ENCODE measurements at places on chromosomes 3 and 15.

DNA sequence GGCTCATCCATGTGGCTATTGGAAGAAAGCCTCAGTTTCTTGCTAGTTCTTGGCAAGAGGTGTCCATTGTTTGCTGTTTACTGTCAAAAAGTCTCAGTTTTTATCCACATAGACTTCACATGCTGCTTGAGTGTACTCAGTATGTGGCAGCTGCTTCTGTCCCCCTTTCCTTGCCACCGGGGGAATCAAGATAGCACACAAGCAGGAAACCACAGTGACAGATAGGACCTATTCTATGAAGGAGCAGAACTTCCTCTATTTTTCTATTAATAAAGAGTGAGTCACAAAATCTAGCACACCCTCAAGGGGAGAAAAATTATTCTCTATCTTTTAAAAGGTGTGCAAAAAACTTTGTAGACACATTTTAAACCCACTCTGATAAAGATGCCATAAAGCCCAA is 121.4 kb upstream of the GMNC start:
- DNase-seq = no peak

GRCh38 chr3:19738846-19739245 is 195.2 kb downstream of the EFHB start:
- no peak for DNase-seq

GRCh38 chr15:88627463-88627862 is 6.3 kb downstream of the AEN start:
- DNase-seq = no peak

GRCh38 chr3:43346978-43347749 is 60.8 kb downstream of the SNRK start:
- peak; percentile 38 for DNase-seq

DNA sequence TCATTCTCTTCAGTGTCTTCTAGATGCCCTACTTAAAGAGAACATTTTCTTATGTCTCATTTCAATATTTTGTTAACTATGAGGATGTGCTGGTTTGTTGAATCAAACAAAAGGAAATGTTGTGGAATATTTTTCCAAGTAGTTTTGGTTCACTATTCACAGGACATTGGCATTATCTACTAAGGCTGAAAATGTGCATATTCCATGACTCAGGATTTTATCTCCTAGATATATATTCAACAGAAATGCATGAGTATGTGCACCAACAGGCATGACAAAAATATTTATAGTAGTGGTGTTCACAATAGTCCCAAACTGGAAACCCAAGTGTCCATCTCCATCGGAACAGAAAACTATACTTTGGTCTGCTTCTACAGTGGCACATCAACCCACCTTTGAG is 16.7 kb upstream of the NR1I2 start:
- no peak for DNase-seq

GRCh38 chr3:77535116-77535515 is 495.2 kb downstream of the ROBO2 start:
- DNase-seq = no peak

- DNase-seq = peak; percentile 98
Measured at GRCh38 chr3:39150803-39151631, 2.4 kb downstream of the CSRNP1 start.

DNA sequence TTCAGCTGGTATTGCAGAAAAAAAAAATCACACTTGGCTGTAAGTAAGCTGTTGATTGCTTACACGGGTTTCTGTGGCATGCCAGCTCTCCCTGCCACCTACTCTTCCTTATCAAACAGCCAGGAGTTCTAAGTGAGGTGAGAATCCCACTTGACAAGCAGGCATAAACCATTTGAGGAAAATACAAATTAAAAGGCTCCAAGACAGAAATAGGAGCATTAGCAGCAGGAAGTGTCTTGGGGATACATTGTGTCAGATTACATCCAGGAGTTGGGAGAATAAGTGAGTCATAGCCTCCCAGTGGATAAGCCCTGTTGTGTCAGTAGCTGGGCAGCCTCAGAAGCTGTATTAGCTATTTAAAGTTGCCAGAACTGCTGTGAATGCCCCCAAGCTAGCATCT is 256.0 kb downstream of the CNTN4 start:
- DNase-seq = peak; percentile 50

GRCh38 chr3:95899911-95900310 is 914.5 kb upstream of the EPHA6 start:
- DNase-seq = peak; percentile 14

Measured in astrocyte of the spinal cord (primary cell).